Sigmoid colon (tissue), 7 donors: ENCODE measurements at places on chromosomes 3 and 15. TPM values are rescaled to one million over a fixed set of nuclear protein-coding genes. Genes with fewer than 3 reads are reported as not detected.

The CCDC9B gene
- total RNA-seq, result 70.3 TPM

The IL12A gene
- 1.5 TPM for total RNA-seq

The GRIP2 gene
- total RNA-seq, result 0.16 TPM

The RASGRP1 gene
- total RNA-seq, result not detected

The ROPN1 gene
- total RNA-seq, result not detected

The PPM1L gene
- total RNA-seq, result 50.2 TPM

The CIP2A gene
- total RNA-seq, result 3.2 TPM

The KLHDC8B gene
- total RNA-seq, result 134 TPM

The KCTD6 gene
- total RNA-seq, result 25.3 TPM

The ANKUB1 gene
- total RNA-seq, result not detected

The ZPLD1 gene
- total RNA-seq, result not detected

The POC1A gene
- 1.1 TPM for total RNA-seq

The STX19 gene
- not detected for total RNA-seq

The IVD gene
- 59.9 TPM for total RNA-seq

The CCR1 gene
- total RNA-seq, result 16.3 TPM

The REC114 gene
- not detected for total RNA-seq

The BCHE gene
- 87.4 TPM for total RNA-seq

The KNG1 gene
- not detected for total RNA-seq

The AP2M1 gene
- total RNA-seq, result 239 TPM

The TUSC7 gene
- not detected for total RNA-seq

The TMCO5A gene
- total RNA-seq, result not detected

The TICRR gene
- total RNA-seq, result not detected

The MORC1 gene
- not detected for total RNA-seq

The IL17RD gene
- 22.3 TPM for total RNA-seq

The FBXO40 gene
- total RNA-seq, result not detected

The TNIK gene
- 21.3 TPM for total RNA-seq

The PLA2G4E gene
- not detected for total RNA-seq

The ZNF502 gene
- total RNA-seq, result 7.3 TPM

The HCLS1 gene
- 51.4 TPM for total RNA-seq

The MINAR1 gene
- total RNA-seq, result 0.16 TPM

The LSAMP gene
- 47.1 TPM for total RNA-seq

The VILL gene
- total RNA-seq, result 6.0 TPM

The KIF9 gene
- total RNA-seq, result 8.6 TPM

The COL6A6 gene
- not detected for total RNA-seq

The FBLN2 gene
- total RNA-seq, result 18.7 TPM

The ISG20 gene
- total RNA-seq, result 7.1 TPM

The MESP2 gene
- total RNA-seq, result not detected
